Dermis microvascular lymphatic vessel endothelial cell (primary cell): ENCODE measurements at places on chromosomes 11 and 22. TPM values are rescaled to one million over a fixed set of nuclear protein-coding genes. Genes with fewer than 3 reads are reported as not detected.

GRCh38 chr11:72924568-72925190, 110.5 kb downstream of the ATG16L2 start:
- DNase-seq, result peak; percentile 70

DNA sequence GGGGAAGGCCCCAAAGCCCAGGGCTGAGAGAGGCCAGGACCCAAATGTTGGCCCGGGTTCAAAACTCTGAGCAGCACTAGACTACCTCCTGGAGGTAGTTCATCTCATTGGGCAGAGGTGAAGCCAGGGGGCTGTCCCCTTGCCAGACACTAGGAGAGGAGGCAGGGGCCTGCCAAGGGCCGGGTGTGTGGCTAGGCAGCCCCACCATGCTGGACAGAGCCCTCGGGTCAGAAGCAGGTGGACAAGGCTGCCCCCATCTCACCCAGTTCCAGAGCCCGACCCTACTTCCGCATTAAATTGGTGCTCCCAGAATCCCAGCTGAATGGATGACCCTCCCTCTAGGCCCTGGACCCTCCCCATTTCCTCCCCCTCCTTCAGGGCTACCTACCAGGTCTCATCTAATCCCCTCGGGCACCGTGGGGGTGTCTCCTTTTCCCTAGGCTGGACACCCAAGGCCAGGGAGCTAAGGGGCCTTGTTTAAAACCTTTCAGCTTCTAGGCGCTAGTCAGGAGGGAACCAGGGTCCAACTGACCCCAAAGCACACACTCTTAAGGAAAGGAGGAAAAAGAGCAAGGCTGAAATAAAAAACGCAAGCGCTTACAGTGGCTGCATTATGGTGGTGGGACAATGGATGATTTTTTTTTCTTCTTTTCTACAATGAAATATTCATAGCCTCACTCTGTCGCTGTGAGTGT, 72.1 kb upstream of the TCF20 start:
- DNase-seq, result no peak

DNA sequence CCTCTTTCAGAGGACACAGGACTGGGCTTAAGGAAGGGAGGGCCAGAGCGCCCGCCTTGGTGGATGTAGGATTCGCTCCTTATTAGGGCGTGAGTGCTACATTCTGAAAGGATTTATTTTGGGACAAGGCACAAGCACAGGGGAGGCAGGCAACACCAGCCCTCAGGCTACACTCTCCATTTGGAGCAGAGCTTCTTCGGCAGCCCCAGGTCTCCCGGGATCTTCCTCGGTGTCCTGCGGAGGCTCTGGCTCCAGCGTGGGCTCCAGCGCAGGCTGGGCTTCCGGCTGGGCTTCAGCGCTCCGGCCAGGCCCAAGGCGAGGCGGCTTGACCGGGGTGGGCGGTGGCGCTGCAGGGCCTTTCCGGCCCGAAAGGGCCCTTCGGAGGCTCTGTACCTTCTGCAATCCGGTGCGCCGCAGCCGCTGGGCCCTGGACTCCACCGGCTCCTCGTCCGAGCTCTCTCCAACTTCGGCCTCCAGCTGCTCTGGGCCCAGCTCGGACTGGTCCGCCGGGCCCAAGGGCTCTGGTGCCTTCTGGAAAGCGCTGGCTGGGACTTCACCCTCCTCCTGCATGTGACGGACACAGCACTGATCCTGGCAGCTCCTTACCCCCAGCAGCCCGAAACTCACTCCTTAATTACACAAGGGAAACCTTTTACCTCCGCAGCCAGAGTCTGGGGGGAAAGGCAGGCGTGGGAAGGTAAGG, 1.1 kb downstream of the CAVIN3 start:
- no peak for DNase-seq

DNA sequence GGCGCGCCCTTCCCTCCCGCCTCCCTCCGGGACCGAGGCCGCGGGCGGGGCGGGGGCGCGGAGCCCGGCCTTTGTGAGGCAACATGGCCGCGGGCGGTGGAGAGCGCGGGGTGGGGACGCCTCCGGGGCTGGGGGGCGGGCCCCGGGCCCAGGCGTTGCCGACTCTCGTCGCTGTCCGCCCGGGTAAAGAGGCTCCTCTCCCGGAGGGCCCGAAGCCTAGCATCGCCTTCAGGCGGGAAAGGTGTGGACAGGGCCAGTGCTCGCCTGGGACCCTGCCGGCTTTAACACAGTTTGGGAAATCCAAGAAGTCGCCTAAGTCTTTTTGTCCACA, 369 bp downstream of the DGCR8 start:
- peak; percentile 62 for DNase-seq

DNA sequence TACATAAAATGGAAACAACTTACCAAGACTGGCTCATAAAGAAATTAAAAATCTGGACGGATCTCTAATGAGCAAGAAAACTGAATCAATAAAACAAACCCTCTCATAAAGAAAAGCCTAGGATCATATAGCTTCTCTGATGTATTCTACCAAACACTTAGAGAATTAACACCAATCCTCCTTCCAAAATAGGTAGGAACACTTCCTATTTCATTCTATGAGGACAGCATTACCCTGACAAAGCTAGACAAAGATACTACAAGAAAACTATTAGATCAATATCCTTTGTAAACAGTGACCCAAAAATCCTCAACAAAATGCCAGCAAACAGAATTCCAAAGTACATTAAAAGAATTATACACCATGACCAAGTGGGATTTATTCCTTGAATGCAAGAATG, 52.9 kb upstream of the CLTCL1 start:
- no peak for DNase-seq

DNA sequence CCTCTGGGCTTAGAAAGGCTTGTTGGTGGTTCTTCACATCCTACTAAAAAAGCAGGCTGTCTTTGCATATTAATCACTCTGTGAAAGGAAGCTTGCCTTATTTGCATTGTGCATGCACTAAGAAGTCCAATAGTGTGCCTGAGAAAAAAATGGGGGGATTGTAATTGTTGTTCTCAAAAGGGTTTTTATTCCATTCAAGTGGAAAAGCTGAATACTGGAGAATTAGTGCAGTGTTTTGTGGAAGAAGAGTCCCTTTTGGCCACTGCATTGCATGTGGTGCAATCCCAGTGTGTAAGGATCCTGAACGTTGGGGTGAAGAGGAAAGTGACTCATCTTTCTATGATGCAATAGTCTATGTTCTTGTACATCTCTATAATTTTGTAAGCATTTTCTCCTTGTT, 16.5 kb downstream of the NCAM1 start:
- DNase-seq, result no peak

Gene TEF
- total RNA-seq, result 3.0 and 4.2 TPM in 2 replicates
